Heart left ventricle (tissue), 16 donors: ENCODE measurements at places on chromosomes 3 and 15. TPM values are rescaled to one million over a fixed set of nuclear protein-coding genes. Genes with fewer than 3 reads are reported as not detected.
A peak's percentile ranks its signal among the peaks of the same experiment; 100 is the strongest.

The CFAP44 gene
- 1.8 TPM for total RNA-seq

- H3K36me3 ChIP-seq: no peaks in the 10 kb centered on the region
- H3K27ac ChIP-seq: no peak overlapping the region
- no peaks in the 10 kb centered on the region for H3K27me3 ChIP-seq
- no peak for DNase-seq
Measured at GRCh38 chr15:29849716-29850115, 27.4 kb upstream of the TJP1 start.

- H3K36me3 ChIP-seq: no peaks in the 10 kb centered on the region
- no peaks in the 10 kb centered on the region for H3K27me3 ChIP-seq
- H3K4me1 ChIP-seq: no peaks in the 10 kb centered on the region
- DNase-seq: no peak
- H3K4me3 ChIP-seq: no peak overlapping the region
Measured at GRCh38 chr3:78506581-78507195, 1261.1 kb downstream of the ROBO1 start.

- no peaks in the 10 kb centered on the region for H3K36me3 ChIP-seq
- H3K4me1 ChIP-seq: peaks cover 42% of the 10 kb centered on the region
- no peak overlapping the region for H3K4me3 ChIP-seq
- H3K27me3 ChIP-seq: no peaks in the 10 kb centered on the region
- DNase-seq: no peak
Measured at GRCh38 chr15:65092911-65093792, 16.6 kb downstream of the KBTBD13 start.

DNA sequence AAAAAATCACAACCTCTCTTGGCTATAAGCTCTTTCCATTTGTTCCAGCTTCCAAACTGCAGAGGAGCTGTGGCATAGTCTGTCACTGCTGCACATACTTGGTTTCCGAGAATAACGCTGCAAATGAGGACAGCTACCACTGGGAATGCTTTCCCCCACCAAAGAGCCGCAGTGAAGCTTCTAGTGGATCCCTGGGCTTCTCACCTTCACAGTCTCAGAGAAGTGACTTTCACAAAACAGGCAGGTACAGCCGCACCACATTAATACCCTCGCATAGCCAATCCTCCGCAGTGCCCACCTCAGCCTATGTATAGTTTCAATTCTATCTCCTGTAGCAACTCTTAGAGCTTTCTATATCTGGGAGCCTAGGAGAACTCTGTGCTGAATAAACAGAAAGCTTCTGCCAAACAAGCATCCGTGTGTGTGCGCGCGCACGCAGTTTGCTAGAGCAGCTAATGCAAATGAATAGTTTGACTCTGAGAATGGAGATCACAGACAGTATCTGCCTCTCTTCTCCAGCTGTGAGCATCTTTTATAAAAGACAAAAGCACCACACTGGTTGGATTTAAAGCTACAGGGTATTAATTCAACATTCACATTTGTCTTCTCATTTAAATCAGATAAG, 81.9 kb upstream of the PLXND1 start:
- peak overlapping the region; percentile 21 for H3K27ac ChIP-seq
- peak overlapping the region; percentile 7 for H3K4me3 ChIP-seq
- H3K4me1 ChIP-seq: peaks cover 17% of the 10 kb centered on the region
- no peaks in the 10 kb centered on the region for H3K36me3 ChIP-seq
- no peaks in the 10 kb centered on the region for H3K27me3 ChIP-seq

DNA sequence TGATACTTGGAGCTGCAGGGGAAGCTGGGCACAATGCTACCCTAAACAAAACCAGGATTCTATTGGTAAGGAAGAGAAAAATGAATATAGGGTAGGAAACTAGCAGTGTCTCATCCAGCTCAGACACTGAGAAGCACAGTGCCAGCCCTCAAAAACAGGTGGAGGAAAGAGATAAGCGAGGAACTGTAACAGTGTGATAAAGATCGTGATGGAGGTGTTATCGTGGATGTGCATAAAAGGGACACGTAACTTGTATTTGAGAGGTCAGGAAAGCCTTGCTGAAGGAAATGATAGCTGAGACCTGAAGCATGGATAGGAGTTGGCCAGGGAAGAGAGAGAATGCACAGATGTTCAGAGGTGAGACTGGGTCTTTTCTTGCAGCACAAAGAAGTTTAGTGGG, 27.4 kb downstream of the MIX23 start:
- H3K36me3 ChIP-seq: peaks cover 27% of the 10 kb centered on the region
- no peaks in the 10 kb centered on the region for H3K4me1 ChIP-seq
- H3K4me3 ChIP-seq: no peak overlapping the region
- no peak overlapping the region for H3K27ac ChIP-seq

DNA sequence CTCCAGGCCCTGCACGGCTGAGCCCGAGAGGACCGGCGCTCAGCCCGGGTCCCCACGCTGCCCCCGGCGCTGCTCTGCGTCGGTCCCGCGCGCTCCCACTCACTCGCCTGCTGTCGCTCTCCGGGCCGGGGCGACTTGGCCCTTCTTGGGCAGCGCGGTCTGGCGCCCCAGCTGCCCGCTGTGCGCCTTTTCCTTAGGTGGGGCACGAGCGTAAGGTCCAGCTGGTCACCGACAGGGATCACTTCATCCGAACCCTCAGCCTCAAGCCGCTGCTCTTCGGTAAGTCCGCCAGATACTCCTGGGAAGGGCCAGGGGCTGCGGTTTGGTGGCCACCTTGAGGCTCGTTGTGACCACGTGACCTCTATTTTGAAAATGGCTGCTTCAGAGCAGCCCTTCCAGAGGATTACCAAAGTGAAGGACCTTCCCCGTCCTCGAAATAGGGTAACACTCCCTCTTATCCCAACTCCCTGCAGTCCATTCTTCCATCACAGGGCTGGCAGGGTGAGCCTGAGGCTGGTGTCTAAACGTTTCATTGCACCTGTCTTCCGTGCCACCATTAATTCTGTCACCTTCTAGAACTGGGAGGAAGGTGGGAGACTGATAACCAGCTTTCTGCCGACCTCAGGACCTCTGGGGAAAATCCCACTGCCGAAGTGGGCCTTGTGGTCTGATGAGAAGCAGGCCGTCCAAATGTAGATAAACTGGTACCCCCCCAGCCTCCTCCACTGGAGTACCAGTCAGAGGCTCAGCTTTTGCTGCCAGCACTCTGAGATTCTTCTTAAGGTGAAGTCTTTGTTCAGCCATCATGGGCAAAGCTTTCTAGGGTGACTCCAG, 812 bp downstream of the P4HTM start:
- H3K27me3 ChIP-seq: no peaks in the 10 kb centered on the region
- H3K4me3 ChIP-seq: peak overlapping the region; percentile 71
- H3K4me1 ChIP-seq: peaks cover 16% of the 10 kb centered on the region
- H3K27ac ChIP-seq: peak overlapping the region; percentile 98
- DNase-seq: no peak

GRCh38 chr3:49158103-49158709, 7.9 kb downstream of the CCDC71 start:
- no peak overlapping the region for H3K27ac ChIP-seq
- peaks cover 1% of the 10 kb centered on the region for H3K36me3 ChIP-seq
- H3K4me1 ChIP-seq: no peaks in the 10 kb centered on the region
- DNase-seq: no peak
- H3K27me3 ChIP-seq: no peaks in the 10 kb centered on the region
